ENCODE measurements at places on chromosomes 16 and 17.

- DNase-seq, result no peak
Observed at GRCh38 chr17:75272848-75273184, 1.8 kb upstream of the MIF4GD start.

DNA sequence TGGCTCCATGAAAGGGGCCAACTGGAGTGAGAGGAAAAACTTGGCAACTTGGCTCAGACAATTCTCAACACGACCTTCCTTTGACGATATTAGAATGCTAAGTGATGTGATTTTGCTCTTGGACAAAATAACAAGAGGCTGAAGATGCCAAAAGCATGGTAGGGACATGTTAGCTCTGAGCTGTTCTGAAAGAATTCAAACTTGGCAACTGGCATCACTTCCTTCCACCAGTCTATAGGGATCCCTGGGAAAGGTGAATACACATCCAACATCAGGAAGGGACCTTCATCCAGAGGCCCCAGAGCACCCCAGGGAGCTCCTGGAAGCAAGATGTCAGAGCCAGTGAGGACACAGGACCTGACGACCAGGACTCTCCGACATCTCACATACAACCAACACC is 4.3 kb downstream of the KRT37 start:
- DNase-seq, result no peak

- no peak for DNase-seq
Observed at GRCh38 chr17:1574697-1575471, 12.3 kb upstream of the PITPNA start.

- DNase-seq, result no peak
Observed at GRCh38 chr16:46954562-46954961, 18.9 kb downstream of the DNAJA2 start.

All from GM20000 (cell line).